ENCODE measurements at places on chromosomes 3 and 15. TPM values are rescaled to one million over a fixed set of nuclear protein-coding genes. Genes with fewer than 3 reads are reported as not detected.

DNA sequence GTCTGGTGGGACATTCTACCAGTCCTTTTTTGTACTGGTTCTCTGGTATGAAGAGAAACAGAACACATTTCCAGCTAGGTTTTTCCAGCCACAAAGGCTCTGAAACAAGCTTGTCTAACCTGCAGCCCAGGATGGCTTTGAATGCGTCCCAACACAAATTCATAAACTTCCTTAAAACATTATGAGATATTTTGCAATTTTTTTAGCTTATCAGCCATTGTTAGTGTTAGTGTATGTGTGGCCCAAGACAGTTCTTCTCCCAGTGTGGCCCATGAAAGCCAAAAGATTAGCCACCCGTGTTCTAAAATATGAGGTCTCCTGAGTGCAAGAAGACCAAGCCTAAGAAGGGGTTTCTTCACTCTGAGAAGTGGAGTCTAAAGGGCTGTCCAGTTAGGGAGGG is 18.4 kb upstream of the TIMP4 start:
- peaks cover 21% of the 10 kb centered on the region for H3K4me1 ChIP-seq
- H3K36me3 ChIP-seq, result peaks cover 11% of the 10 kb centered on the region
- DNase-seq, result no peak
- no peak overlapping the region for H3K4me3 ChIP-seq
- H3K27me3 ChIP-seq, result peaks cover 1% of the 10 kb centered on the region
- no peak overlapping the region for H3K27ac ChIP-seq

The SPTSSB gene
- not detected for total RNA-seq

- H3K4me3 ChIP-seq, result no peak overlapping the region
- DNase-seq, result no peak
- H3K27ac ChIP-seq, result no peak overlapping the region
- H3K4me1 ChIP-seq, result peaks cover 24% of the 10 kb centered on the region
- H3K27me3 ChIP-seq, result peaks cover 39% of the 10 kb centered on the region
Observed at GRCh38 chr3:139541532-139542288, 2.2 kb upstream of the RBP1 start.

GRCh38 chr3:97871801-97872524 is 50.2 kb downstream of the CRYBG3 start:
- no peaks in the 10 kb centered on the region for H3K36me3 ChIP-seq
- peaks cover 18% of the 10 kb centered on the region for H3K4me1 ChIP-seq
- peak overlapping the region; percentile 85 for H3K27ac ChIP-seq
- peak; percentile 62 for DNase-seq
- H3K27me3 ChIP-seq, result no peaks in the 10 kb centered on the region
- peak overlapping the region; percentile 38 for H3K4me3 ChIP-seq

- no peaks in the 10 kb centered on the region for H3K27me3 ChIP-seq
- no peak for DNase-seq
- H3K36me3 ChIP-seq, result no peaks in the 10 kb centered on the region
- peaks cover 27% of the 10 kb centered on the region for H3K4me1 ChIP-seq
- no peak overlapping the region for H3K27ac ChIP-seq
Observed at GRCh38 chr3:102161384-102162006, 273.3 kb upstream of the ZPLD1 start.

The ADAMTSL3 gene
- not detected for total RNA-seq

The RTP1 gene
- not detected for total RNA-seq

DNA sequence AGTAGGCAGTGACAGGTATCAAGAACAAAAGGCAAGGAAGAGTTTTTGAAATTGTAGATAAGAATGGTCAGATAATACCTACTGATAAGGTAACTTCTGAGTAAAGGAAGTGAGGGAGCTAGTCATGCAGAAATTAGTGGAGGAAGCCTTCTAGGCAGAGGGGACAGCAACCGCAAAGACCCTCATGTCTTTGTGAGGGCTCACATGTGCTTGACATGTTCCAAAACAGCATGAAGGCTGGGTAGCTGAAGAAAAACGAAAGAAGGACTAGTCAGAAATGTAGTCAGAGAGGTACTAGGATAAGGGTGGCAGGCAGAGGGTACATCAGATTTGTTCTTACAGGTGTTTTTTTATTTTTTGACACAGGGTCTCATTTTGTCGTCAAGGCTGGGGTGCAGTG is 5.3 kb downstream of the SIN3A start:
- H3K4me1 ChIP-seq, result peaks cover 59% of the 10 kb centered on the region
- peak; percentile 41 for DNase-seq
- peak overlapping the region; percentile 86 for H3K27ac ChIP-seq
- no peaks in the 10 kb centered on the region for H3K27me3 ChIP-seq

DNA sequence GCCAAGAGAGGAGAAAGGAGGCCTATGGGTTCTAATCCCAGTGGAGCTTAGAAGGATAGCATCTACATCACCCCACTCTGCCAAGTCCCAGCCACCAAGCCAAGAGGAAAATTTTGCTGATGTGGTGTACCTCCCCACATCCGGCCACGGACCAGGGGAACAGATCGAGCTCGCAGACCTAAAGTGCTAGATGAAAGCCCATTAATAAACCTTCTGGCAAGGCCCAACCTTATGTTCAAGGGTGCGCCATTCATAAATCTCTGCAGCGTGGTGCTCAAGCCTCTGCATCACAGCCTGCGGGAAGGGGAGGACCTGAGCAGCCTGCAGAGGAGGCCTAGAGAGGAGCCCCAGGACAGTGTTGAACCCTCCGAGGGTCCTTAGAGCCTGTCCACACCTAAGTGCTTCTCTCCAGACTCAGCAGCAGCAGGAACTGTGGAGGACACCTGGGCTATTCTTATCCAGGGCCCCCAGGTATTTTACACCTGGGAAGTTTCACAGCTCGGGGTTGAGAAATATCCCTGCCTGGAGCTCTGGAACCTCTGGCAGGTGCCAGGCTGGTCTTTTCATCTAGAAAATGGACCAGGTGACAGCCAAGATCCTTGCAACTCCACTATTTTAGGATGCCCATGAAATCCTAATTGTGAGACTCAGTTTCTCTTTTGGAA is 68.0 kb downstream of the MRPL46 start:
- H3K27ac ChIP-seq, result no peak overlapping the region
- H3K36me3 ChIP-seq, result no peaks in the 10 kb centered on the region
- peaks cover 11% of the 10 kb centered on the region for H3K4me1 ChIP-seq

GRCh38 chr15:78234515-78235040 is at the start of gene ACSBG1:
Gene ACSBG1 (minus strand): TSS chr15:78234565. CDS start chr15:78234501, 64 bp downstream.
- peaks cover 14% of the 10 kb centered on the region for H3K4me1 ChIP-seq
- peak; percentile 10 for DNase-seq
- H3K36me3 ChIP-seq, result no peaks in the 10 kb centered on the region
- H3K4me3 ChIP-seq, result no peak within 1 kb of the TSS
- H3K27ac ChIP-seq, result no peak within 1 kb of the TSS
- H3K27me3 ChIP-seq, result peaks cover 5% of the 10 kb centered on the region

The PLXNB1 gene
- total RNA-seq, result 3.7 TPM

- peak overlapping the region; percentile 76 for H3K27ac ChIP-seq
- H3K4me1 ChIP-seq, result peaks cover 92% of the 10 kb centered on the region
- no peak for DNase-seq
Observed at GRCh38 chr3:71078723-71079525, 504.6 kb downstream of the FOXP1 start.

DNA sequence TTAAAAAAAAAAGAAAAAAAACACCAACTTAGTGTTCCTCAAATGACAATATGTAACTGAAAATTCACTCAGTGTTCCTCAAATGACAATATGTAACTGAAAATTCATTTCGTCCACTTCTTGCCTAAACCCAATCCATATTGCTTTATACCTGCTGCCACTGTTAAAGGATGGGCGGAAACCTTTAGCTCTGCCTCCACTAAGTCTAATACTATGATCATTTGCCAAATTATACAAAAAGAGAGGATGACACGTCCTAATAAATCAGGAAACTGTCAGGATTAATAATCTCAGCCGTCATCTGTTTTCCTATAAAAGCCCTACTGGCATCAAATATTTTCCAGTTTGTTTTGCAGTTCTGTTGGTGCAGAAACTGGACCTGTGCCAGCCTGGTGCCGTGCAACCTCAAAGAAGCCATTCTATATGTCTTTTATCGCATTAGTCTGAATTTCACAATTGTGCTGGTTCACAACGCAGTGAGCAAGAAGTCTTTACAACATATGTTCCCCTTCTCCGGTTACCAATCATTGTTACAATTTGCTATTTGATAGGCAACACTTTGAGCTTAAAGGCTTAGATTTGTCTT is 160.4 kb upstream of the KCNH8 start:
- H3K4me3 ChIP-seq, result no peak overlapping the region
- no peaks in the 10 kb centered on the region for H3K36me3 ChIP-seq
- peaks cover 18% of the 10 kb centered on the region for H3K4me1 ChIP-seq
- no peak for DNase-seq
- H3K27me3 ChIP-seq, result peaks cover 16% of the 10 kb centered on the region

The FANCD2OS gene
- total RNA-seq, result not detected

- H3K27me3 ChIP-seq, result no peaks in the 10 kb centered on the region
- H3K27ac ChIP-seq, result no peak overlapping the region
- no peaks in the 10 kb centered on the region for H3K36me3 ChIP-seq
- no peaks in the 10 kb centered on the region for H3K4me1 ChIP-seq
Observed at GRCh38 chr3:167940241-167940640, 155.5 kb downstream of the GOLIM4 start.

The SLC6A1 gene
- total RNA-seq, result not detected

GRCh38 chr15:63939531-63940130 is 105.9 kb upstream of the HERC1 start:
- no peaks in the 10 kb centered on the region for H3K27me3 ChIP-seq
- no peak overlapping the region for H3K4me3 ChIP-seq
- peak; percentile 46 for DNase-seq
- H3K36me3 ChIP-seq, result no peaks in the 10 kb centered on the region
- peaks cover 32% of the 10 kb centered on the region for H3K4me1 ChIP-seq

DNA sequence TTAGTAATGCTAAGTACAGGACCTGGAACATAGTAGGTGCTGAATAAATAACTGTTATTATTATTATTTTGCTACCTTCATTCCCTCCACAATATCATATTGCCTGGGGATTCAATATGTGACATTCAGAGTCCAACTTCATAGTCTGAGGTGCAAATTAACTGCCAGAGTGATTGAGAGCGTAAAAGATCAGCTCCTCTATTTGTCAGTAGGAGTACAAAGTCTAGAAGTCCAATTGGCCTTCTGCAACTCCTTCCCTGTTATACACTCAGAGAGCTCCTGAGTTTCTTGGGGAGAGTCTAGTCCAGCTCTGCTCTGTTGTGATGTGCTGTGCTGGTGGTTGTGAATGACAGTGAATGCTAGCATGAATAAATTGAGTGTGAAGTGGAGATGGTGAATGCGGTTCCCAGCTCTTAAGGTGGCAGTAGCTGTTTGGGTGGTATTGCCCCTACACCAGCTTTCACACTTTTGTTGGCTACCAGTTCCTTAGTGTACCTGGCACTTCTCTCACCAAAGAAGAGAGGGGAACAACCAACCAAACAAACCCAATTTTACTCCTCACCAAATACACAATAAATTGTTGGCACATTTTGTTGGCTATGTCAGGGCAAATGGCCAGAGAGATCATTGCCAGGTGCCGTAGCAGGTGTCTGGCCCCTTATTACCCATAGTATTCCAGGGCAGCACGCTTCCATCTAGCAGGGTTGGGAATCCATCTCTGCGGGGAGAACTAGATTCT is 270.1 kb upstream of the TBL1XR1 start:
- no peak overlapping the region for H3K27ac ChIP-seq
- no peak for DNase-seq

DNA sequence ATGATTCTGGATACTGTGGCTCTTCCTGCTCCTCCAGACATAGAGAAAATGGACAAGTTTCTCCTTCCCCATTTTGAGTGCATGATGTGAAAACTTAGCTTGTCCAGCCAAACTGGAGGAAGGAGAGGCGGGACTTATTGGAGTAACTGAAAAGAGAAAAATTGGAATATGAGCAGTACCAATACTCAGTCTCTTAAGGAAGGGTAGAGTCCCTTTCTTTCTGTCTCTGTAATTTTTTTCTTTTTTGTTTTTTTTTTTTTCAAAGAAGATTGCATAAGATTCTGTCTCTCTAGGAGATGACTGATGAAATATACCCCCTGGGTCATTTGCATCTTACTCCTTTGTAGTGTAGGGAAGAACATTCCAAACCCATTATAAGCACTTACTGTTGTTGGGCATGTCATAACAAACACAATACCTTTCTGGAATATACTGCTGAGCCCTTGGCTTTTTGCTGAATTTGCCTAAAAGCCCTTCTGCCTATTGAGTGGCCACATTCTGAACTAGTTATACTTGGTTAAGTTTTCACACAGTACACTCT is 498.1 kb upstream of the TPRG1 start:
- no peak overlapping the region for H3K27ac ChIP-seq
- H3K36me3 ChIP-seq, result no peaks in the 10 kb centered on the region
- no peak overlapping the region for H3K4me3 ChIP-seq

The MASP1 gene
- not detected for total RNA-seq

- no peak overlapping the region for H3K4me3 ChIP-seq
- H3K36me3 ChIP-seq, result no peaks in the 10 kb centered on the region
- no peak for DNase-seq
- H3K4me1 ChIP-seq, result no peaks in the 10 kb centered on the region
- H3K27ac ChIP-seq, result no peak overlapping the region
Observed at GRCh38 chr15:66617137-66618090, 51.6 kb upstream of the LCTL start.

DNA sequence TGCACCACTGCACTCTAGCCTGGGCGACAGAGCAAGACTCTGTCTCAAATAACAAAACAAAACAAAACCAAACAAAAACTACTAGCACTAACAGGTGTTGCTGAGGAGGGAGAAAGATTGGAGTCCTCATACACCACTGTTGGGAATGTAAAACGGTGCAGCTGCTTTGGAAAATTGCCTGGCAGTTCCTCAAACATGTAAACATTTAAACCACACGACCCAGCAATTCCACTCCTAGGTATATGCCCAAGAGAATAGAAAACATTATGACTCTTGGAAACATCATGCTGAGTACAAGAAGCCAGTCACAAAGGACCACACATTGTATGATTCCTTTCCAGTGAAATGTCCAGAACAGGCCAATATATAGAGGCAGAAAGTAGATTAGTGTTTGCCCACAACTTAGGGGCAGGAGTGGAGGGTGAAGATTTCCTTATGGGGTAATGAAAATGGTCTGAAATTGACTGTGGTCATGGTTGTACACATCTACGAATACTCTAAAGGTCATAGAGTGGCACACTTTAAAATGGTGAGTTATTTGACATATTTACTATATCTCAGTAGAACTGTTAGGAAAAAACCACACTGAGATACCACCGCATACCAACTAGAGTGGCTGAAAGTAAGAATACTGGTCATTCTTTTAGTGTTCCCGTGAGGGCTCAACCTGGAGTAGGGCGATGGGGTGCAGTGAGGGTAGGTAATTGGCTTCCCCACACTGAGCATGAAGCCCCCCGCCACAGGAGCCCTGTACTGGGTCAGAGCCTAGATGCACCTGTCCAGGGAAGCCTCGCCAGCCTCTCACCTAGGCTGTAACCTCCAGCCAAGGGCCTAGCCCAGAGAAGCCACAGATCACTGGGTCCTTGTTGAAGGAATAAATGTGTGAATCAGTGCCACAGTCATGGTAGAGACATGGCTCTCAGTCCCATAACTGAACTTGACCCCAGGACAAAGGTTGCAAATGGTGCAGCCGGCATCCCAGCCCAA is 131.1 kb downstream of the NUP210 start:
- peaks cover 21% of the 10 kb centered on the region for H3K27me3 ChIP-seq
- no peaks in the 10 kb centered on the region for H3K4me1 ChIP-seq
- no peak overlapping the region for H3K27ac ChIP-seq
- DNase-seq, result no peak
- peaks cover 5% of the 10 kb centered on the region for H3K36me3 ChIP-seq

GRCh38 chr3:113231827-113232253 is 20.5 kb downstream of the BOC start:
- H3K36me3 ChIP-seq, result no peaks in the 10 kb centered on the region
- H3K27ac ChIP-seq, result no peak overlapping the region
- H3K27me3 ChIP-seq, result no peaks in the 10 kb centered on the region
- no peak overlapping the region for H3K4me3 ChIP-seq

- peaks cover 7% of the 10 kb centered on the region for H3K27me3 ChIP-seq
- H3K4me1 ChIP-seq, result no peaks in the 10 kb centered on the region
- H3K27ac ChIP-seq, result no peak overlapping the region
- DNase-seq, result no peak
Observed at GRCh38 chr3:159856590-159857104, 132.0 kb upstream of the IL12A start.

All from activated CD8-positive, alpha-beta T cell treated with anti-CD3 and anti-CD28 coated beads for 36 hours (primary cell).